ENCODE measurements at places on chromosomes 16 and 17.

- DNase-seq: peak; percentile 53
Measured at GRCh38 chr17:51461578-51462004, 201.2 kb downstream of the UTP18 start.

- DNase-seq: no peak
Measured at GRCh38 chr17:44094701-44095387, 24.3 kb downstream of the G6PC3 start.

- DNase-seq: no peak
Measured at GRCh38 chr16:88064889-88065746, 113.9 kb downstream of the BANP start.

GRCh38 chr17:59752922-59753321 lies 45.5 kb downstream of the VMP1 start:
- no peak for DNase-seq

DNA sequence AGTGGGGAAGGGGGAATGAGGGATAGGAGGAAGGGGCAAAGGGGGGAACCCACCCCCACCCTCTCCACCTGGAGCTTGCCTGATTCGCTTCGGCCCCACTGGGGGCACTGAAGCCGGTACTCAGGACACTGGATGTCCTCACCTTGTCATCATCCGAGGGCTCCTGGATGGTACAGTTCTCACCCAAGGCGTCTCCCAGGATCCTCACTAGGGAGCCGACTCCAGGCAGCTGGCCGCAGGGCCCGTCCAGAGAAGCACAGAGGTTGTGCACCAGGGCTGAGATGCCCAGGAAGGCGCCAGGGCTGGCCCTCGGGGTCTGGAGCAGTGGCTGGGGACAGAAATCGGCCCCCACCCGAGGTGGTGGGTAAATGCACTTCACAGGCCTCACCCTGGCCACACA lies 92.3 kb downstream of the LITAF start:
- DNase-seq: no peak

DNA sequence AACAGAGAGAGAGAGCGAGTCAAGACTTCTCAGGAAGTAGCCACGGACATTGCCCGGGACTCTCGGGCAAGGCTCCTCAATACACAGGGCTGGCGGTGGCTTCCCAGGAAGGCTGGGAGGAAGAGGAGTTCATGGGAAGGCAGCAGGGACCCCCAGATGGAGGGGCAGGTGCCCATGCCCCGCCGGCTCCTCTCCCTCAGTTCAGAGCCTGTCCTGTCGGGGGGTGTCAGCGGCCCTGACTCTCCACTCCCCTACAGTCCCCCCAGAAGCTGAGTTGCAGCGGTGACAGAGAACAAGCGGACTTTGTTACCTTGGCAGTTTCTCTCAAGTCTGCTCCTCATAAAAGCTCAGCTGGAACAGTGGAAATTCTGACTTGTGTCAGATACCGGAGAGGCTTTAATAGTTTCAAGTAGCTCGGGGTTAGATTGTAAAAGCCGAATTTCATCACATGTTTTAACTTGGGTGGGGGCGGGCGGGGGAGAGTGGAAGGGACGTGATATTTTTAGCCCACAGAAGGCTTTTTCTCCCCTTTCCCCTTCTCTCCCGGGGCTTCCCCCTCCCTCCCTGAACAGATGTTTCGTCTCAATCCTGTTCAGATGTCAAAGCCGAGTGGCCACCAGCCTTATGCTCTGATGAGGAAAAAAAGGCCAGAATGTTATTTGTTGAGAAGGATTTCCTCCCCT lies 65.2 kb downstream of the NKD1 start:
- no peak for DNase-seq

GRCh38 chr16:55444754-55445485 lies 34.1 kb upstream of the MMP2 start:
- DNase-seq: no peak

DNA sequence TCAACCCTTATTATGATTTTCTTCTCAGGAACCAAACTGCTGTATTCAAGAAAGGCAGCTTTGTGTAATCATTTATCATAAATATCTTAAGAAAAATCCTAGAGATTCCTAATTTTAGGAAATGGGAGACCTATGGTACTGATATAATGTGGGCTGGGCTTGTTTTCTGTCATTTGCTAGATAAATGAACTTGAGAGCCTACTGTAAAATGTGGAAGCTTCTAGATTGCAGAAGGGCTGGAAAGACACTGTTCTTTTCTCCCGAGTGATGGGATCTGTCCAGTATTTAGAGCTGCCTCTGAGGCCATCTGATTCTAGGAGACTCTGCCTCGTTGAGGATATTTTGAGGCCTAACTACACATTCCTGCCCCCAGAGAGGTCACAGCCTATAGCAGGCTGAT lies 19.9 kb upstream of the STH start:
- DNase-seq: no peak

DNA sequence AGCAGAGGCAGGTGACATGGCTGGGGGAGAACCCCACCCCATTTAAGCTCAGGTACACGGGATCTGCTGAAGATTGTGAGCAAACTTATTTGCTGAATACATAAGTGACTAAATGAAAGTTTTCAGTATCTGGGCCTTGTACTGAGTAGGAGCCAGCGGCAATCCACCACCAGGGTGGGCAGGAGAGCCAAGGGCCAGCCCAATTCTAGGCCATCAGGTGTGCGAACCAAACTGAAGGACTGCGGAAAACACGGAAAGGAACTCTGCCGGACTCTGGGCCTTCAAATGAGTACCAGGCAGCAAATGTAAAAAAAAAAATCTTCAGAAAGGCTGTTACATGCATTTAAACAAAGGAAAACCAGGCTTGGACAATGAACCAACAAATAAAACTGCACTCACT lies 19.7 kb downstream of the ARHGAP17 start:
- DNase-seq: no peak

DNA sequence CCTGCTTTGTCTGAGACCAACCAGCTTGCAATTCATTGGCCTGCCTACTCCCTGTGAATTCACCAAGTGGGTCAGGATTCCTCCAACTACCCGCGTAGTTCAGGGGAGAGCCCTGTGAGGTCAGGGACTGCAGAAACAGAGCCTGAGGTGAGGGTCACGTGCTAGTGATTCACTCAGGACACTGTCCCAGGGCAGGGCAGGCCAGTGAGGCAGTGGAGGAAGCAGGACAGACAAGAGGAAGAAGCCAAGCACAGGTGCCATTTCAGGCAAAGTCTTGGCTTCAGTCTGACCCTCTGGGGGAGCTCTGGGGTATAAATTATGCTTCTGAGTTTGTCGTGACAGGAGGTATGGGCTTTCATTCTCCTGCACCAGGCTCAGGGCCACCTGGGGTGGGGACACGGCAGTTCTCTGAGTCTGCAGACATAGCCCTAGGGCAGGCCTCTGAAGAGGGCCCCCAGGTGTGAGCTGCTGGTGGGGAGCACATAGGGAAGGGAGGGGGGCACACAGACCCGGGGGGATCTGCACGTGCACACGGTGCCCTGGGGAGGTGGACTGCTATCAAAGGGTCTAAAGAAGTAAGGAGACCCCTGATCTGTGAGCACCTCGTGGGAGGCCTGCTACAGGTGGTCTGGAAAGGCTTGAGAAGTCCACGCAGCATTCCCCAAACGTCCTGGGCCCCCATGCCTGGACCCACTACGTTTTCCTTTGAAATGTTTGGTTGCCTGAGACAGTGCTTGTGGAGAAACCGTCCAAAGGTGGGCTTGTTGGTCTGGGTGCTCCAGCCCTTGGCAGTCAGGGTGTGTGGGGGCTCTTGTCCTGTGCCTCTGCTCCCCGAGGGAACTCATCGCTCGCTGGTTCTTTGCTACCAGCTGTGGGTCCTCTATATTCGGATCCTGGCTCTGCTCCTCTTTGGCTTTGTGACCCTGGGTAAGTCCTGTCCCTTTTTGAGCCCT lies 46.4 kb downstream of the NKD1 start:
- DNase-seq: no peak

- no peak for DNase-seq
Measured at GRCh38 chr16:24349320-24349719, 93.2 kb downstream of the CACNG3 start.

DNA sequence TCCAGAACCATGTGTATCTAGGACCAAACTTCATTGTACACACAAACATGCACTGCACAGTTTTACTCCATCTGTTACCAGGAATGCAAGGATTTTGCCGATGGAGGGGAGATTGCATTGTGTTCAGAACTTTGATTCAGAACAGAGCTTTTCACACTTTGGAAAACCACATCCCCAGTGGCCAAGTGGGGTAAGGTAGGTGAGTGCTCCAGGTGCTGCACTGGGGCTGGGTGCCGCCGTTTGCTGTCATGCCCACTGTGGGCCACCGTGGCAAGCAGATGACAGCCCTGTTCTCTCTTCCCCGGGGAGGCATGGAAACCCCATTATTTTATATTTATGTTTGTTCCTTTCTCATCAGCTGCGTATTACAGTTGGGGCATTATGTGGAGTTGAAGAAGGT lies 29.3 kb upstream of the JPH3 start:
- DNase-seq: no peak

DNA sequence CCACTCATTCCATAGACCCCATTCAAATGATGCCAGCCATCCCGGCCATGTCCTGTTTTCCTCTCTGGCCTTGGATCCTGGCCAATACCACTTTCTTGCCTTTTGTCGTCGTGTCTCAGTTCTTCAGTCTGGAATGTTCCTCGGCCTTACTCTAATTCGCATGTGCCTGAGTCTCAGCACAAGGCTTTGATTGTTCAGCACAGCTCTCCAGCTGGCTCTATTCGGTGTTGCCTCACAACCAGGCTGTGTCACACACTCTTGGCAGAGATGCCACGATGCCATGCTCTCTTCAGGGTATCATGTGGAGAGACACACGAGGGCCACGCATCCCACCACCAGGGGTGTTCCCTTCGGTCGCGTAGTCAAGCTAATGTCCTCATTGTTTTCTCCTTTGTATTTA lies 1.8 kb upstream of the VPS4A start:
- no peak for DNase-seq

DNA sequence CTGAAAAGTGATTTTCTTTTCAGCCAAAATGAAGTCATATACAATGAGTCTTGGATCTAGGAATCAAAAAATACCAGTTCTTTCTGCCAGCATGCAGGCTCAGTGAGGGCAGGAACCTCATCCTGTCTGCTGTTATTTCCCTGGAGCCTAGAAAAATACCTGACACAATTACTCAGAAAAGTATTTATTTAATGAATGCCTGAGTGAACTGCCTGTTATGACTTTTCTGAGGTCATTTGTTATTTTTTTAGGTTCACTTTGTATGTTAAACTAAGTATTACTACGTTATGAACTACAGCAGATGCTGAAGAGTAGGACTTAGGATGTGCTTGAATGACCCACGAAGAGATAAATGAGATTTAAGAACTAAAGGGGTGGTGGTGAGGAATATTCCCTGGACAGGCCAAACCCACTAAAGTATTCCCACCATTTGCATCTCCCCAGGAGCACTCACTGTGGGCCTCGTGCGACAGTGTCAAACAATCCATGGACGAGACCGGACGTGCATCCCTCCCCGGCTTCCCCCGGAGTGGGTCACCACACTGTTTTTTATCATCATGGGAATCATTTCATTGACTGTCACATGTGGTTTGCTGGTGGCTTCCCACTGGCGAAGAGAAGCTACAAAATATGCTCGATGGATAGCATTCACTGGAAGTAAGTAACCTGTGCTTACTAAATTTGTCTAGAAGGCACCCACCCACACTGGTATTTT lies 17.1 kb upstream of the VWA3A start:
- no peak for DNase-seq

DNA sequence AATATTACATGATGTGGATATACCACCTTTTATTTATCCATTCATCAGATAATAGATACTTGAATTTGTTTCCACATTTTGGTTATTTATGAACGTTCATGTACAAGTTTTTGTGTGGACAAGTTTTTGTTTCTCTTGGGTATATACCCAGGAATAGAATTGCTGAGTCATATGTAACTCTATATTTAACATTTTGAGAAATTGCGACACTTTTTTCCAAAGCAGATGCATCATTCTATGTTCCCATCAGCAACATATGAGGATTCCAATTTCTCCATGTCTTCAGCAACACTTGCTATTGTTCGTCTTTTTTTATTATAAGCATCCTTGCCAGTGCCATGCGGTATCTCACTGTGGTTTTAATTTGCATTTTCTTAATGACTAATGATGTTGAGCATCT lies 93.9 kb downstream of the GSG1L start:
- no peak for DNase-seq

GRCh38 chr16:69399361-69399760 lies 13.6 kb upstream of the TERF2 start:
- no peak for DNase-seq

DNA sequence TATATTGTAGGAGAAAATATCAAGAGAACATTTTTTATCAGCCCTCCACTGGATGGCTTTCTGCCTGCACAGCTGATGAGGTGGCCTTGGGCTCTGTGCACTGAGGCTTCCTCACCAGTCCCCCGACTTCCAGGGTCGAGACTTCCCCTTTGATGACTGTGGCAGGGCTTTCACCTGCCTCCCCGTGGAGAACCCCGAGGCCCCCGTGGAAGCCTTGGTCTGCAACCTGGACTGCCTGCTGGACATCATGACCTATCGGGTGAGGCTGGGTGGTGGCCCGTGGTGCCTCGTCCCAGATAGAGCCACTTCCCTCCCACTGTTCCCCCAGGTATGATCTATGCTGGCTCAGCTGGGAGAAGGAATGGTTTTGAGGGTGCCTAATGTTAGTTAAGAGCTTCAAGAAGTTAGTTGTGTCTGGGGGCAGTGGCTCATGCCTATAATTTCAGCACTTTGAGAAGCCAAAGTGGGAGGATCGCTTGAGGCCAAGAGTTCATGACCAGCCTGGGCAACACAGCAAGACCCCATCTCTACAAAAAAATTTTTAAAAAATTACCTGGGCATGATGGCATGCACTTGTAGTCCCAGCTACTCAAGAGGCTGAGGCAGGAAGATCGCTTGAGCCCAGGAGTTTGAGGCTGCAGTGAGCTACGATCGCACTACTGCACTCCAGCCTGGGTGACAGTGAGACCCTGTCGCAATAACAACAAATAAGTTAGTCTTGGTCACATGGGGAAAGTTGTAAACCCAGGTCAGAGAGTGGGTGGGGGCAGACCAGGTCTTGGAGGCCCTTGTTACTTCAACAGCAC lies 11.8 kb downstream of the FCSK start:
- DNase-seq: no peak

DNA sequence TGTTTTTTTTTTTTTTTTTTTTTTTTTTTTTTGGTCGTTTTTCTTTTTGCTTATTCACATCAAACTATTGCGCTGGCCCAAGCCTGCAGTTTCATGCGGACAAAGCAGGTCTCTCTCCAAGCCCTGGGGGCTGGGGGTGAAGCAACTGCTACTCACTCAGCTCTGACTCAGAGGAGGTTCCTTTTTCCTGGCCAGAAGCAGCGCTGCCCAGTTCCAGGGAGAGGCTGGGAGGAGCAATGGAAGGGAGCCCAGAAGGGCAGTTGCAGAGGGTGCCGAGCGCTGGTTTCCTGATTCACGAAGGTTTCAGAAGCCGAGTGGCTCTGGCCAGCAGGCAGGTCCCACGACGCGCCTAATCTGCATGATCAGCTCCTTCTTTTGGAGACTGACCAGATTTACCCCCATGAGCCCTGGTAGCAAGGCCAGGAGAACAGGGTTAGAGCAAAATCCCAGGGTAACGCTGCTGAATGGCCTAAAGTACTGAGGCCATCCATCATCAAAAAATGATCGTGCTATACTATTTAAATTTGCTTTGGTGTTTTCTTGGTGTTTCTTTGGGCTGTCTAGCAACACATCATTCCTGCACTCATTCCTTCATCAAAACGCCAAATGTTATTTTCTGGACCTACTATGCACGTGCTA lies 144.7 kb upstream of the SOX9 start:
- DNase-seq: no peak

GRCh38 chr16:8729779-8730334 lies 55.4 kb downstream of the ABAT start:
- DNase-seq: no peak
